ENCODE measurements at places on chromosomes 6 and 20. TPM values are rescaled to one million over a fixed set of nuclear protein-coding genes. Genes with fewer than 3 reads are reported as not detected.

The RGS17 gene
- not detected for total RNA-seq

The LINC00237 gene
- not detected for total RNA-seq

The BTNL2 gene
- total RNA-seq, result not detected

The TMEM181 gene
- total RNA-seq, result 14.8 TPM

The FAM209B gene
- 0.48 TPM for total RNA-seq

The GRM1 gene
- total RNA-seq, result not detected

The PTGIS gene
- total RNA-seq, result 7.9 TPM

The TMEM74B gene
- total RNA-seq, result 0.23 TPM

The GNRH2 gene
- 0.75 TPM for total RNA-seq

The NRN1 gene
- total RNA-seq, result 0.86 TPM

The NKAIN4 gene
- total RNA-seq, result not detected

The PHF3 gene
- total RNA-seq, result 41.4 TPM

The THBD gene
- not detected for total RNA-seq

The CAGE1 gene
- total RNA-seq, result 0.06 TPM

The CAPN11 gene
- total RNA-seq, result not detected

The PTCRA gene
- total RNA-seq, result not detected

The CLIC5 gene
- total RNA-seq, result 6.5 TPM

The LHFPL5 gene
- not detected for total RNA-seq

The C6orf52 gene
- total RNA-seq, result 5.5 TPM

The SIRPG gene
- 16.8 TPM for total RNA-seq

The DNAH8 gene
- total RNA-seq, result 0.04 TPM

The PBOV1 gene
- not detected for total RNA-seq

The PGBD1 gene
- total RNA-seq, result 4.1 TPM

The AIF1 gene
- 53.8 TPM for total RNA-seq

The RAET1G gene
- total RNA-seq, result not detected

The TRIM40 gene
- total RNA-seq, result not detected

The LY6G5C gene
- 3.1 TPM for total RNA-seq

The PAX1 gene
- not detected for total RNA-seq

The BTBD3 gene
- 1.4 TPM for total RNA-seq

The MEP1A gene
- not detected for total RNA-seq

The FRK gene
- total RNA-seq, result 0.06 TPM

The TMC2 gene
- not detected for total RNA-seq

The C6orf15 gene
- not detected for total RNA-seq

Data from activated CD8-positive, alpha-beta memory T cell treated with anti-CD3 and anti-CD28 coated beads for 36 hours (primary cell).